ENCODE measurements at places on chromosomes 12 and 14.

- DNase-seq: no peak
Measured at GRCh38 chr12:125873016-125873415, 807.8 kb downstream of the AACS start.

- DNase-seq: no peak
Measured at GRCh38 chr14:95065411-95065810, 91.9 kb downstream of the DICER1 start.

DNA sequence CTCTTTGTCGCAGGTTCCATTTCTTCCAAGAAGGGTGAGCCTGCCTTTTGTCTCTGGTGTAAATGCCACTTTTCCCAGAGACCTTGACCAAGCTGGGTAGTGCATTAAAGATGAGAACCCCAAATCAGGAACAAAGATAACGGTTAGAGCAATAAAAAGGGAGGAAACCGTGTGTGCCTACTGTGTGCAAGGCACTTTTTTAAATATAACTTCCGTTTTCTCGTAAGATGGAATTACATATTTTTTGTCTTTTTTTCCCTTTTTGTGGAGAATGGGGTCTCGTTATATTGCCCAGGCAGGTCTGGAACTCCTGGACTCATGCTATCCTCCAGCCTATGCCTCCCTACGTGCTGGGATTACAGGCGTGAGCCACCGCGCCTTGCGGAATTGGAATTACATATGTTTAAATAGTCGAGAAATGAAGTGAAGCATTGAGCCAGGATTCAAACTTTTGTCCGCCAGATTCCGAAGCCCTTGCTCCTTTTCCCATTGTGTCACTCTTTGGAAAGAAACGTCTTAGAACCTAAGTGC, 506 bp upstream of the NABP2 start:
- DNase-seq: no peak

DNA sequence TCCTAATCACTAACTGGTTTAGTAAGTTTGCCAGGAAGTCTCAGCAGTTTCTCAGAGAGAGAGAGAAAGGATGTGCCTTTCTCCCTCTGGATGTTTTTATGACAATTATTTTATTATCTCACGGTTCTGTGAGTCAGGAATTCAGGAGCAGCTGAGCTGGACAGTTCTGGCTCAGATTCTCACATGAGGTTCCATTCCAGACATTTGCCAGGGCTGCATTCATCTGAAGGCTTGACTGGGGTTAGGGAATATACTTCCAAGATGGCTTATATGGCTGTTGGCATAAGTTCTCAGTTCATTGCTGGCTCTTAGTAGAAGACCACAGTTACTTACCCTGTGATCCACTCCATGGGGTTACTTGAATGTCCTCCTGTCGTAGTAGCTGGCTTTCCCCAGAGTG, 101.2 kb upstream of the ATF7IP start:
- DNase-seq: no peak

DNA sequence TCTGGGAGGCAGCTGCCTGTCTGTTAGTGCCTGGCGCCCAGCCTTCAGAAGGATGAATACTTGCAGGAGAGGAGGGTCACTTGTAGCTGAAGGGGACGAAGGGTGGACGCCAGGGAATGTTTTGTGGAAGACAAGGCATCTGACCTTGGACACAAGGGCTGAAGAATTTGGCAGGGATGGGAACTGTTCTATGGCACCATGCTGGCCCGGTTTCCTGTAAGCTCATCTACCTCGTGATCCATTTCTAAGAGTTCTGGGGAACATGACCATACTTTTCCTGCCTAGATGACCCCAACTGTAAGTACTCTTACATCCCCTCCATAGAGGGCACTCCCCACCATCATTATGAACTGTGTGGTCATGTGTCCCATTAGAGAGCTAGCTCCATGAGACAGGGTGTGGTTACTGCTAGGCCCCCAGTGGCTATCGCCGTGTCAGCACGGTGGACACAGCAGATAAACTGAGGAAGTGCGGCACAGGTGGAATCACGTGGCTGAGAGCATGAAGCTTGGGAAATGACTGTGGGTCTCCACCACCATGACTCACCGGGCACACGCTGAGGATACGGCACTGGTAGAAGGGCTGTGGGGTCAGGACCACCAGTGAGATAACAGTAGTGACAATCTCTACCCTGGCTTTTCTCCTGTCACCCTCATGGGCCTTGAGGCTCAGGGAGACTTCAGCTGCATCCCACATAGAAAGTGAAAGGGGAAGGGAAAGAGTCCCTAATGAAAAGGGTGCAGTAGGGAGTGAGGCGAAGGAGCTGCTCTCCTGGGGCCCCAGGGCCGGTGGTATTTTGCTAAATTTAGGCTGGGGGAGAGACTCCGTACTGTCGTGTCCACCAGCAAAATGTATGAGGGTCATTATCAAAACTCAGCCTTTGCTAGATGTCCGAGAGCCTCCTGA, 252.6 kb downstream of the FOXN3 start:
- no peak for DNase-seq

DNA sequence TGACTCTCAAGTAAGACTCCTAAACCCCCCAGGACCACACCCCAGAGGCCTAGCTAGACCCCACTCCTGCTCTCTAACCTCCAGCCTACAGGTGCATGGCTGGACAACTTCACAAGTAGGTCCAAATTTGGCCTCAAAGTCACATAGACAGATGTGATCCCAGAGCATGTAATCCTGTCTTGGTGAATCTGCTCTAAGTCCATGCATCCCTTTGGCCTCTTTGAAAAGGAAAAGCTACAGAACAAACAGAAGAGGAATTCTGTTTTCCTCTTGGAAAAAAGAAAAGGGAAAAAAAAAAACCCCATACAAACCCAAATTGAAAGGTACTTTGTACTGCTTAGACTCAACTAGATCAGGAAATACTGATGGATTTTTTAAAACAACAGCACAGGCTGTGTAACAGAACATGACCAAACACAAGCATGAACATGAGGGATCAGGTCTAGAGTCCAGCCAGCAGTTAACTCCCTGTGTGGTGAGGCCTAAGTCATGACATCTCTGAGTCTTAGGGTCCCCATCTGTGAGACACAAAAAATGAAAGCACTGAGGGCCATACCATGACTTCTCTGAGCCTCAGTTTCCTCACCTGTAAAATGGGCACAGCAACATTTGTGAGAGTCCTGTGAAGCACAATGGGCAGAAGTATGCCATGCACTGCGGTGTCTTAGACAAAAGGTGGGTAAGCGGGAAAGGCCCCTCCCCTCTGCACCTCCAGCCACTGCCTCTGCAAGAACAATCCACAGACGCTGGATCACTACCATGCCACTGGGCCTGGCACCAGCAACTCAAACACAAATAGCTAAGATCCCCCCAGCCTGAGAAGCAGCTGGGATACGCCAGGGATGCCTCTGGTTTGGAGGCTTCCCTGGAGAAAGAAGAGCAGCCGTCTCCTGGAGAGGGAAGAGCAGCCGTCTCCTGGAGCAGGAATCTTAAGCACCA, 9.9 kb downstream of the PITPNM2 start:
- DNase-seq: no peak

GRCh38 chr14:59869381-59870255, 958 bp downstream of the RTN1 start:
- DNase-seq: no peak

DNA sequence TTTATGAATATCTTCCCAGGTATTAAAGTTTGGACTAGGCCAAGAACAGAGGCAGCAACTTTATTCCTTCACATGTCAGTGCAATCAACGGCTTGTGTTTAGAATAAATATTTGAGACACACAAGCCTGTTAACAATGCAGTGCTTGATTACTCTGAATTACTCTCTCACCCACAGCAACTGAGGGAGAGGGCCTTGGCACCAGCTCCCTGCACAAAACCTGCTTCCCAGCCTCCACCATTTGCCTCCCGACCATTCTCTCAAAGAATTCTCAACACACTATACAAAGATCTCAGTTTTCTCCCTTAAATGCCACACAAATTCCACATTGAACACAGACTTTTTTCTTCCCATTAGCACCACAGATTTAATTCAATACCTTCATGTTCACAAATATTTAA, 77.0 kb downstream of the STON2 start:
- DNase-seq: no peak

DNA sequence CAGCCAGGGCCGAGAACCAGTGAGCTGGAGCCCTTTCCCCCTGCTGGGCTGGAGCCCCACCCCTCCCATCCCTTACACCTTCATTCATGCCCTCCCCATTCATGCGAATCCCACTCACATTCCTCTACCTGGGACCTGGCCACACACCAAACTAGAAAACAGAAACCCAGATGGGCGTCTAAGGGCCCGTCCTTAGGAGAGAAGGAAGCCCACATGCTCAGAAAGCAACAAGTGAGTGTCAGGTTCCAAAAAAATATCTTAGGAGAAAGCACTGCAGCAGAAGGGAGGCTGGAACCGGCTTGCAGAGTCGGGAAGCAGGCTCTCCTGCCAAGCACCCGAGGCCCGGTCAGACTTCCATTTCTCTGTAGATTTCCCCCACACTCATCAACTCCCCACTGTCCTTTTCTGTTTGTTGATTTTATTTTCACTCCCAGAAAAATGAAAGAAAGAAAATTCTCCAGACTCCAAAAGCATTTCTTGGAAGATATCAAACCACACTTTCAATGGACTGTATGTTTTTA, 13.6 kb downstream of the BCL11B start:
- no peak for DNase-seq

DNA sequence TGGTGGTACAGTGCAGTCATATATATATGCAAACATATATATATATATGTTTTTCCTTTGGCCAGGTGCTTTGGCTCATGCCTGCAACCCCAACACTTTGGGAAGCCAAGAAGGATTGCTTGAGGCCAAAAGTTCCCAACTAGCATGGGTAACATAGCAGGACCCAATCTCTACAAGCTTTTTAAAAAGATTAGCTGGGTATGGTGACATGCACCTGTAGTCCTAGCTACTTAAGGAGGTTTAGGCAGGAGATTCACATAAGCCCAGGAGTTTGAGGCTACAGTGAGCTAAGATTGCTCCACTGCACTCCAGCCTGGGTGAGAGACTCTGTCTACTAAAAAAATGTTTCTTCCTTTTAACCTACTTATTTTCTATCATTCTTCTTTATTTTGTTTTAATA, 10.2 kb downstream of the PZP start:
- no peak for DNase-seq

- no peak for DNase-seq
Measured at GRCh38 chr12:129534966-129535750, 368.7 kb downstream of the TMEM132D start.

GRCh38 chr14:105161964-105162668, 6.5 kb downstream of the JAG2 start:
- DNase-seq: no peak

GRCh38 chr12:124563401-124563800, 4.0 kb downstream of the NCOR2 start:
- no peak for DNase-seq

DNA sequence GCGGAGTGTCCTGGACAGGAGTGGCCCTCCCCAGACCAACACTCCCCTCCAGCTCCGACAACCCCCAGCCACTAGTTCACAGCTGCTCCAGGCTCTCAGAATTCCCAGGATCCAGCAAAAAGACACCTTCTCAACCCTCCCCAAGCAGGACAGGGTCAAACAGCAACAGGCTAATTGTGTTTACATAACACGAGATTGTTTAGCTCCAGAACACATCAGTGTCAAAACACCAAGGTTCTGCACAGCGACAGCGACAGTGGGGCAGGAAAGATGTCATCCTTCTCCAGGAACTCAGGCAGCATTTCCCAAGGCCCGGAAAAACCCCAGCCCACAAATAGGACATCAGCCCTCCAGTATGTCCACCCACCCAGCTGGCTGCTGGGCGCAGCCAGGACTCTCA, 16.5 kb downstream of the ITPK1 start:
- DNase-seq: no peak

GRCh38 chr14:101062065-101062450, 158.5 kb upstream of the RTL1 start:
- DNase-seq: no peak

DNA sequence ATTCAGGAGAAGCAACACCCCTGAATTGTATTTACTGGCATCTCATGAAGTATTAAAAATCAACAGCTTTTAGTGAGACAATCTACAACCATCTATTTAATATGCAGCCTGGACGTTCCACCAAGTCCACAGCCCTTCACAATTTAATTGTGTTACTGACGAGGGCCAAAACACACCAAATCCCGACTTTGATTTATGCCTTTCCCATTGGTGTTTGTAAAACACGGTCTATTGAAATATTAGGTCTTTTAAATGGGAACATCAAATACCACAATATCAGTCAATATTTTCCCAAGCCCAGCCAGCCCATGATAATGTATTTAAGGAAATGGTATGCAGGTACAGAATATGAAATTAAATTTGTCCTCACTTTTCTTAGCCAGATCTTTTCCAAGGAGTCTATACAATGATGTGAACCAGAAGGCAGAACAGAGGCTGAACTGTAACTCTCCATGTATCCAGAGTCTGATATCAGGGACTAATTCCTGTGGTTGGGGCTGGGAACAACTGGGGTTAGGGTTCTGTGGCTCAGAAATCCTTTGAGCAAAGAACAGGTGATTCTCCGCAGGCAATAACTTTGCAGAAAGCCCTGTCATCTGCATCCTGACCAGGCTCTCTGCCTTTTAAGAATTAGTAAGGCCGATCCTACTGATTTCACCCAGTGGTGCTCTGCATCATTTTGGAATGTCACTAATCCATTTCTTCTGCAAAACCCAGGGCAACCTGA, 179.3 kb upstream of the GZMB start:
- no peak for DNase-seq

- DNase-seq: no peak
Measured at GRCh38 chr14:75200451-75200850, 24.0 kb upstream of the TMED10 start.

- no peak for DNase-seq
Measured at GRCh38 chr12:47238669-47239114, 158.9 kb upstream of the AMIGO2 start.

GRCh38 chr12:120254809-120255208, 10.7 kb downstream of the PXN start:
- no peak for DNase-seq

- DNase-seq: no peak
Measured at GRCh38 chr12:101004898-101005297, 205.1 kb downstream of the SLC5A8 start.

GRCh38 chr14:69612014-69612782, 802 bp downstream of the SUSD6 start:
- DNase-seq: no peak

GRCh38 chr14:58428118-58428683, 682 bp downstream of the KIAA0586 start:
- peak; percentile 32 for DNase-seq

DNA sequence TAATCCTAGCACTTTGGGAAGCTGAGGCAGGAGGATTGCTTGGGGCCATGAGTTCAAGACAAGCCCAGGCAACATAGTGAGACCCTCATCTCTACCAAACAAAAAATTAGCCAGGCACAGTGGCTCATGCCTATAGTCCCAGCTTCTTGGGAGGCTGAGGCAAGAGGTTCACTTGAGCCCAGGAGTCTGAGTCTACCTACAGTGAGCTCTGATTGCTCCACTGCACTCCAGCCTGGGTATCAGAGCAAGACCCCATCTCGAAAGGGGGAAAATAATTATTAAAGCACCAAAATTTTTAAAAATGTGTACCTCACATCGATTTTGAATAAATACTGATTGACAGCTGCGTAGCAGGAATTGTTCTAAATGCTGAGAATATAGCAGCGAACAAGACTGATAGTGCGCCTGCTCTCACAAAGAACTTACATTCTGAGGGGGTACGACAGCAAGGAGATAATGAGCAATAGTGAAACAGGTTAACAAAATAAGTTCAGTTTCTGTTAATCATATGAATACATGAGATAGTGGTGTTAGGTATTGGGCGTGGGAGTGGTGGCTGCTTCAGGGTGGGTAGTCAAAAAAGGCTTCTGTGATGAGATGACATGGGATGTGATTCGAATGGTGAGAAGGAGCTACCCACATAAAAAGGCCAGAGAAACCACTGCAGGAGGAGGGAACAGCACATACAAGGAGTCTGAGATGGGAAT, 19.6 kb downstream of the HCFC2 start:
- no peak for DNase-seq

GRCh38 chr12:116133149-116133548, 144.3 kb downstream of the MED13L start:
- no peak for DNase-seq
